ENCODE measurements at places on chromosomes 5 and 9.

DNA sequence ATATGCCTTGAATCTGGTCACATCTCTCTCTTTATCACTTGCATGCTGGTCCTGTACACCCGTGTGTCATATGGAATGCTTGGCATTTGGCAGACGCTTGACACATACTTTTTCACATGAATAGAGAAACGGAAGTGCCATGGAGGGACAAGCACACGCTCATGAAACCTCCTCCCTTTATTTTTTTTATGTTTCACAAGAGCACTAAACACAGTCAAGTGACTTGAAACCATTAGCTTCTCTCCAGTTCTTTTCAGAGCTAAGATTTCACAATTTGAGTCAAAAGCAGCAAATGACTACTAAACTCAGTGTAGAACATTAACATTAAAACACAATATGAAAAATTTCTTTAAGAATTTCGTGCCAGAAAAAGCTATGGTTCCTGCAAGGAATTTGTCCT is 151.1 kb downstream of the DOCK2 start:
- DNase-seq: peak; percentile 90

DNA sequence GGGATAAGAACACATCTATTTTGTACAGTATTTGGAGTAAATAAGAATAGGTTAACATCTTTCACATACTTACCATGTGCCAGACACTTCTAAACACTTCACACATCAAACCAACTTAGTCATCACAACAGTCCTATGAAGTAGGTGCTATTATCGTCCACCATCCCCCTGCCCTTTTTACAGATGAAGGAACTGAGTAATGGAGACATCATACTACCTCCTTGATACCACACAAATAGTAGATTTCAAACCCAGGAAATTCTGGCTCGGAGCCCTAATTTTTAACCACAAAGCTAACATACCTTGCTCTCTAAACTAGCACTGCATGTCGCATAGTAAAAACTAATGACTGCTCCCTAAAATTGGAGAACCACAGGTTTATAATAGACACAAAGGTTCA is 4.2 kb upstream of the ZNF366 start:
- DNase-seq: no peak

- no peak for DNase-seq
These were observed 65.8 kb downstream of the ERAP1 start for GRCh38 chr5:96741891-96742309.

DNA sequence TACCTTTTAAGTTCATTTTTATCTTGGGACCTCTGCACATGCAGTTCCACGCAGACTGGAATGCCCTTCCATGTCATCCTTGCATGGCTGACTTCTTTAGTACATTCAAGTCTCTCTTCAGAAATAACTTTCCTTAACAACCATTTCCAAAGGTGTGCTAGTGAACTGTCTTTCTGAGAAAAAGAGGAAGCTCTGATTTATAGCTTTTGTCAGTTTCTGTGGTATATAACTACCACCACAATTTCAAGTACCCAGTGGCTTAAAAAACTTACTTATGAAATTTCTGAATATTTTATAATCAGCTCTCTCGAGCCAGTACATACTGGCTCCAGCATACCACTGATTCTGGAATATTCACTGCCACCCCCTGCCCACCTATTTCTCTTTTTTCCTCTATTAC is 1613.8 kb downstream of the MAT2B start:
- peak; percentile 83 for DNase-seq

- DNase-seq: no peak
These were observed 120.8 kb downstream of the EHMT1 start for GRCh38 chr9:137739371-137740309.

- peak; percentile 2 for DNase-seq
These were observed 226.9 kb downstream of the ARRDC3 start for GRCh38 chr5:91156242-91156641.

- no peak for DNase-seq
These were observed 118.6 kb downstream of the UNC13B start for GRCh38 chr9:35280399-35280798.

Measured in MV-4-11 (cell line).